ENCODE measurements at places on chromosomes 2 and 18. TPM values are rescaled to one million over a fixed set of nuclear protein-coding genes. Genes with fewer than 3 reads are reported as not detected.

Gene KCNF1
- not detected for total RNA-seq

Gene TMEM247
- not detected for total RNA-seq

Gene MGAT5
- total RNA-seq, result 4.9 TPM

Gene SETBP1
- total RNA-seq, result 20.0 TPM

Gene TCF23
- total RNA-seq, result not detected

Gene HOXD12
- total RNA-seq, result not detected

Gene IL18R1
- total RNA-seq, result 0.36 TPM

Gene CROCC2
- 0.07 TPM for total RNA-seq

Gene ONECUT2
- total RNA-seq, result 0.04 TPM

Gene ALKAL2
- not detected for total RNA-seq

- no peaks in the 10 kb centered on the region for H3K36me3 ChIP-seq
- H3K4me3 ChIP-seq, result peak overlapping the region; percentile 73
- no peak for DNase-seq
- no peaks in the 10 kb centered on the region for H3K27me3 ChIP-seq
- peak overlapping the region; percentile 89 for H3K27ac ChIP-seq
Measured at GRCh38 chr2:100818003-100818605, 1.8 kb upstream of the NPAS2 start.

GRCh38 chr18:59056706-59057492 is 82.8 kb upstream of the SEC11C start:
- H3K4me1 ChIP-seq, result peaks cover 22% of the 10 kb centered on the region
- peak; percentile 71 for DNase-seq
- H3K27ac ChIP-seq, result no peak overlapping the region
- H3K4me3 ChIP-seq, result no peak overlapping the region

GRCh38 chr18:79186649-79187048 is 117.5 kb downstream of the ATP9B start:
- H3K4me3 ChIP-seq, result no peak overlapping the region
- no peaks in the 10 kb centered on the region for H3K27me3 ChIP-seq
- H3K4me1 ChIP-seq, result no peaks in the 10 kb centered on the region
- H3K27ac ChIP-seq, result no peak overlapping the region

- no peaks in the 10 kb centered on the region for H3K27me3 ChIP-seq
- no peak for DNase-seq
- peak overlapping the region; percentile 74 for H3K4me3 ChIP-seq
- peaks cover 11% of the 10 kb centered on the region for H3K36me3 ChIP-seq
- peaks cover 16% of the 10 kb centered on the region for H3K4me1 ChIP-seq
Measured at GRCh38 chr18:11909591-11910026, 1.5 kb upstream of the MPPE1 start.

DNA sequence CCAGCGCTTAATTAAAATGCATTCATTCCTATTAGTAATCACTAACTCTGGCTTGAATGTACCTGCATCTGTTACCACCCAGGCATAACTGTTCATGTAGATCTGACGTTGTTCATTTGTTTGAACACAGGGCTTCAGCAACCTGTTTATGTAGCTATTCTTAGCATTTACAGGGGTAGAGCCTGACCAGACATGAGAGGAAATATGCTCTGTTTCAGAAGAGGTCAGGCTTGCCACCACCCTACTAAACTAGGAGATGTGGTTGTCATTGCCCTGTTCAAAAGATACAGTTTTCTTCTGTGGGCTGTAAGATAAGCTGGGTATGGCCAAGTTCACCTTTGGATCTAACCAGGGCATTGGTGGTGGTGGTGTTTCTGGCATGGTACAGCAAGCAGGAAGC is 8.8 kb downstream of the MGAT5 start:
- DNase-seq, result no peak
- peak overlapping the region; percentile 22 for H3K27ac ChIP-seq
- peaks cover 18% of the 10 kb centered on the region for H3K4me1 ChIP-seq
- H3K4me3 ChIP-seq, result no peak overlapping the region
- no peaks in the 10 kb centered on the region for H3K36me3 ChIP-seq

GRCh38 chr2:239020541-239021041 is 172.7 kb downstream of the TWIST2 start:
- H3K27ac ChIP-seq, result no peak overlapping the region
- no peaks in the 10 kb centered on the region for H3K4me1 ChIP-seq
- no peak for DNase-seq
- H3K36me3 ChIP-seq, result no peaks in the 10 kb centered on the region

DNA sequence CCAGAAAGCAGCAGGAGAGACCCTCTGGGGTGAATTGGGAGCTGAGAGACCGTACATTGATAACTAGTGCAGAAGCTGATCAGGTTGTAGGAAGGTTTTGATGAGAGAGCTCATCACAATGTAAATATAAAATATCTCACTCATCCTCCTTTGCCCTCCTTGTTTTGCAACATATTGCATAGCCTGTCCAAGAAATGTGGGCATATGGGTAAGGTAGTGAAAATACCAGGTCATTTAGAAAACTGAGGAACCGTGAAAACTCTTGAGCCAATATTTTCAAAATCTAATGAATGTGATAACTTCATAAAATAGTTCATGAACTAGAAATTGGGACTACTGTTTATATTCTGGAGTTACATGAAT is 31.4 kb downstream of the C18orf54 start:
- H3K36me3 ChIP-seq, result no peaks in the 10 kb centered on the region
- H3K27me3 ChIP-seq, result no peaks in the 10 kb centered on the region
- H3K4me1 ChIP-seq, result no peaks in the 10 kb centered on the region
- H3K27ac ChIP-seq, result no peak overlapping the region
- no peak for DNase-seq
- no peak overlapping the region for H3K4me3 ChIP-seq

GRCh38 chr2:36659872-36660312 is 36.6 kb upstream of the VIT start:
- H3K27me3 ChIP-seq, result no peaks in the 10 kb centered on the region
- DNase-seq, result peak; percentile 39
- no peak overlapping the region for H3K4me3 ChIP-seq
- no peaks in the 10 kb centered on the region for H3K36me3 ChIP-seq

- peaks cover 4% of the 10 kb centered on the region for H3K4me1 ChIP-seq
- no peak for DNase-seq
- peaks cover 61% of the 10 kb centered on the region for H3K27me3 ChIP-seq
Measured at GRCh38 chr2:222290736-222291484, 7.9 kb downstream of the PAX3 start.

DNA sequence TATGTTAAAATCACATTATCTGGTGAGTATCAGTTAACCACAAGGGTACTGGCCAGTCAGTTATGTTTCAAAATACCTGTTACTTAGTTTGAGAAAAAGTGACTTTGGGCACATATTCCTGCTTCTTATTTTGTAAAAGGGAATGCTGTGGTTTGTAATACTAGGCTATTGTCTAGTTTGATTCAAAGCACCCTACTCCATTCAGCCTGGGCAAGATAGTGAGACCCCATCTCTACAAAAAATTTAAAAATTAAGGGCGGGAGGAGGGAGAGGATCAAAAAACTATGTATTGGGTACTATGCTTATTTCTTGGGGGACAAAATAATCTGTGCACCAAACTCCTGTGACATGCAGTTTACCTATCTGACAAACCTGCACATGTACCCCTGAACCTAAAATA is 18.9 kb downstream of the MBD5 start:
- H3K4me3 ChIP-seq, result no peak overlapping the region
- H3K36me3 ChIP-seq, result no peaks in the 10 kb centered on the region
- H3K27ac ChIP-seq, result no peak overlapping the region
- DNase-seq, result no peak

GRCh38 chr2:129711816-129712675 is 267.4 kb upstream of the RAB6C start:
- no peak overlapping the region for H3K27ac ChIP-seq
- H3K4me1 ChIP-seq, result no peaks in the 10 kb centered on the region
- DNase-seq, result no peak
- no peaks in the 10 kb centered on the region for H3K36me3 ChIP-seq

DNA sequence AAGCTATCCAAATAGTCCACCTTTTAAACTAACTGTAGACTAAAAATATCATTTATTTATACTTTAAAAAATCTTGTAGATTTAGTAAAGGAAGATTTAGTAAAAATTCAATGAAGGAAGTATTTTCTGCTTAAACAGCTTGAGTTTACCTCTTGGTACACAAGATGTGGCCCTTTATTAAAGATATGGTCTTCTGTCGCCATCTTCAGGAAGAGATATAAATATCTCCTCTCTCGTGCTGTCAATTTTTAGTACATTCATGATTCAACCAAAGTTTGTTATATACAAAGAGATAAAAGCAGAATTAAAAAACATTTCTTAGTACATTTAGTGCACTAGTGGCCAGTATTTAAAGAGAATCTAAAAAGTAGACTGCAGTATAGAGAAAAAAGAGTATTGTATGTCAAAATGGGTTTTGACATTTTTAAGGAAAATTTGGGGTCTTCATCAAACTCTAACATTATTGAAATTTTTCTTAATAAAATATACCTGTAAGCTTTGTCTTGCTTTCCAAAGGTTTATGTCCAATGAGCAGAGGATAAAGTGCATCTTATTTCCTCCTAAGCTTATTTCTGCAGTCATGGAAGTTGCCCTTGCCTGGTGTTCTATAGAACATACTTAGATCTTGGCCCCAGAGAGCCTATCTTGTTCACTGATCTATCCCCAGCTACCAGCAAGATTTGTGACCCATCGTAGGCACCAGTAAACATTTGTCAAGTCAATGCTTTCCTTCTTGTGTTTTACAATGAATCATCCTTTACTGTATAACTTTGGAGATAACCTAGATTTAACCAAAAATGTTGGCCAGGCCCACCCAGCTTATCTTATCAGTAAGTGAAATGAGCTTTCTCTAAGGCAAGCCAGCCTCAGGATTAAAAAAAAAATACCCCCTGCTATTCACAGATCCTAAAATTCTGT is 18.5 kb upstream of the EML6 start:
- no peak for DNase-seq
- H3K4me3 ChIP-seq, result no peak overlapping the region
- H3K27me3 ChIP-seq, result peaks cover 3% of the 10 kb centered on the region
- H3K4me1 ChIP-seq, result no peaks in the 10 kb centered on the region
- H3K36me3 ChIP-seq, result no peaks in the 10 kb centered on the region

DNA sequence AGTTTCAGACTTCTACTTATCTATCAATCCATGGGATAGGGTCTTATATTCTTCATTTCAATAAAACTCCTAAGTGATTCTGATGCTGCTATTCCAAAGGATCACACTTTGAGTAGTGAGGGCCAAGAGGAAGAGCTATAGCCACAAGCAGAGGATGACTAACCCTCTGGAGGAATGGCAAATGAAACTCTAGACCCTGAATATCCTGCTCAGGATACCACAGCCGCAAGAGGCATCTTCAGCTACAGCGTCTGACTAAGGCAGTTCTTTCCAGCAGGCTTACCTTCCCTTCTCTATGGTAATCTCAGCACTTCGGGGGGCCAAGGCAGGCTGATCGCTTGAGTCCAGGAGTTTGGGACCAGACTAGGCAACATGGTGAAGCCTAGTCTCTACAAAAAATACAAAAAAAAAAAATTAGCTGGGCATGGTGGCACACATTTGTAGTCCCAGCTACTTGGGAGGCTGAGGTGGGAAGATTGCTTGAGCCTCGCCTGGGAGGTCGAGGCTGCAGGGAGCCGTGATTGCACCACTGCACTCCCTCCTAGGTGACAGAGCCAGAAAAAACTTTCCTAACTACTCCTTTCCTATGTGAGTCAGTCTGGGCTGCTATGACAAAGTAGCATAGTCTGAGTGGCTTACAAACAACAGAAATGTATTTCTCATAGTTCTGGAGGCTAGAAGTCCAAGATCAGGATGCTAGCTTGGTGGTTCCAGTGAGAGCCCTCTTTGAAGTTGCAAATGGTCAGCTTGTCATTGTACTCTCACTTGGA is 371.9 kb downstream of the IRS1 start:
- peaks cover 25% of the 10 kb centered on the region for H3K4me1 ChIP-seq
- H3K27me3 ChIP-seq, result no peaks in the 10 kb centered on the region
- no peak overlapping the region for H3K4me3 ChIP-seq
- H3K27ac ChIP-seq, result peak overlapping the region; percentile 80

- H3K4me3 ChIP-seq, result no peak overlapping the region
- no peak for DNase-seq
- no peaks in the 10 kb centered on the region for H3K36me3 ChIP-seq
- H3K27ac ChIP-seq, result no peak overlapping the region
Measured at GRCh38 chr2:138622613-138623012, 121.0 kb downstream of the SPOPL start.

- no peaks in the 10 kb centered on the region for H3K27me3 ChIP-seq
- no peaks in the 10 kb centered on the region for H3K36me3 ChIP-seq
- no peak for DNase-seq
- H3K27ac ChIP-seq, result no peak overlapping the region
- H3K4me1 ChIP-seq, result no peaks in the 10 kb centered on the region
- no peak overlapping the region for H3K4me3 ChIP-seq
Measured at GRCh38 chr2:120858361-120859106, 122.9 kb downstream of the GLI2 start.

GRCh38 chr2:23200787-23201114 is 184.2 kb upstream of the KLHL29 start:
- H3K4me1 ChIP-seq, result no peaks in the 10 kb centered on the region
- H3K27ac ChIP-seq, result no peak overlapping the region
- no peak overlapping the region for H3K4me3 ChIP-seq
- no peaks in the 10 kb centered on the region for H3K36me3 ChIP-seq
- no peaks in the 10 kb centered on the region for H3K27me3 ChIP-seq

GRCh38 chr2:15147591-15147990 is 413.5 kb downstream of the NBAS start:
- H3K4me3 ChIP-seq, result no peak overlapping the region
- no peak for DNase-seq
- H3K36me3 ChIP-seq, result no peaks in the 10 kb centered on the region
- no peaks in the 10 kb centered on the region for H3K27me3 ChIP-seq
- no peak overlapping the region for H3K27ac ChIP-seq

DNA sequence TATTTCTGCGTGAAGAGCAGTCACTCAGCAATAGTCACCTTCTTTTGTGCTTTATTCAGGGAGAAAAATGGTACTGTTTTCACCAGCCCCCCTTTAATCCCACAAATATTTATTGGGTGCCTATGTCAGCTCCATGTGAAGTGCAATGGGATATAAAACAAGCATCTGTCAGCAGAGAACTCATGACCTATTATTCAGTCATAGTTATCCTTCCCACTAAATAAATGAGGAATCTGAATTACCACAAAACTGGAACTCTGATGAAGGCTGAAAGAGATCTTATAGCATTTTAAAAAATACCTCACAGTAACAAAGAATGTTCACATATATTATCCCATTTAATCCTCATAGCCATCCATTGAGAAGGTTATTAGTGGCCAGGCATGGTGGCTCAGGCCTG is 45.8 kb downstream of the DHX57 start:
- no peak overlapping the region for H3K4me3 ChIP-seq
- no peak for DNase-seq
- H3K36me3 ChIP-seq, result peaks cover 36% of the 10 kb centered on the region
- H3K4me1 ChIP-seq, result peaks cover 7% of the 10 kb centered on the region
- H3K27ac ChIP-seq, result no peak overlapping the region
- no peaks in the 10 kb centered on the region for H3K27me3 ChIP-seq

- H3K4me3 ChIP-seq, result no peak overlapping the region
- no peaks in the 10 kb centered on the region for H3K36me3 ChIP-seq
- H3K27me3 ChIP-seq, result no peaks in the 10 kb centered on the region
- H3K27ac ChIP-seq, result no peak overlapping the region
- no peak for DNase-seq
Measured at GRCh38 chr2:240123821-240124650, 12.1 kb downstream of the COPS9 start.
